ENCODE measurements at places on chromosomes 1 and 21.

DNA sequence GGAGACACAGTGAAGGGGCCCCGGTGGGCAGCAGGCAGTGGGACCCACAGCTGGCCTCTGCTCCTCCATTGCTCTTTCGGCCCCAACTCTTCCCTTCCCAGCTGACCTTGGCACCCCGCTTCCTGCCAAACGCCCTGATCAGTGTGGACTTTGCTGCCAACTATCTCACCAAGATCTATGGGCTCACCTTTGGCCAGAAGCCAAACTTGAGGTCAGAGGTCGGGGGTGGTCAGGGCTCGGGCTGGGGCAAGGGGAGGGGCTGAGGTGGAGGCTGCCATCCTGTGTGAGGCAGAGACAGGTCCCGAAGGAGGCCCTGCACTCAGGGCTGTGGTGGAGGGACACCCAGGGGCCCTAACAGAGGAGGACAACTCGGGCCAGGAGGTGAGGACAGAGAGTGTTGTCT, 13.7 kb downstream of the PODN start:
- DNase-seq, result no peak
- no peak overlapping the region for H3K27ac ChIP-seq
- H3K4me3 ChIP-seq, result no peak overlapping the region
- H3K4me1 ChIP-seq, result no peaks in the 10 kb centered on the region

- H3K4me1 ChIP-seq, result peaks cover 41% of the 10 kb centered on the region
- H3K4me3 ChIP-seq, result peak overlapping the region; percentile 7
- no peaks in the 10 kb centered on the region for H3K36me3 ChIP-seq
- peak overlapping the region; percentile 94 for H3K27ac ChIP-seq
These were observed 40.6 kb downstream of the OPTC start for GRCh38 chr1:203534526-203534925.

- no peak for DNase-seq
- H3K4me3 ChIP-seq, result peak overlapping the region; percentile 84
- H3K36me3 ChIP-seq, result peaks cover 11% of the 10 kb centered on the region
- H3K27ac ChIP-seq, result peak overlapping the region; percentile 95
- H3K27me3 ChIP-seq, result no peaks in the 10 kb centered on the region
These were observed 1.6 kb downstream of the LMO4 start for GRCh38 chr1:87330057-87330884.

DNA sequence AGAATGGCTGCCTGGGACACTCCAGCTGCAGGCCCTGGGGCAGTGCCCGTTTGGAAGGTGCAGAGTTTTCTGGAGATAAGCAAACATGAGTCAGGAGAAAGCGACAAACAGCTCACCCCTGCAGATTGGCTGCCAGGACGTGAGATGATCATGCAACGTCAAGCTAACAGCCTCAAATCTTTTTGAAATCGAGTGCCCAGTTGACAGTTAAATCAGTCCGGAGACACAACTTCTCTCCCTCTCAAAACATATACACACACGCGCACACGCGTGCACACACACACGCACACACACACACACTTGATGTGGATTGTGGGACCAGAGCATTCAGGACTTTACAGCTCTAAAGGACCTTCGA, 49.4 kb downstream of the TENT5C start:
- H3K27ac ChIP-seq, result no peak overlapping the region
- H3K4me1 ChIP-seq, result peaks cover 8% of the 10 kb centered on the region
- H3K27me3 ChIP-seq, result peaks cover 12% of the 10 kb centered on the region
- no peak overlapping the region for H3K4me3 ChIP-seq
- no peaks in the 10 kb centered on the region for H3K36me3 ChIP-seq

DNA sequence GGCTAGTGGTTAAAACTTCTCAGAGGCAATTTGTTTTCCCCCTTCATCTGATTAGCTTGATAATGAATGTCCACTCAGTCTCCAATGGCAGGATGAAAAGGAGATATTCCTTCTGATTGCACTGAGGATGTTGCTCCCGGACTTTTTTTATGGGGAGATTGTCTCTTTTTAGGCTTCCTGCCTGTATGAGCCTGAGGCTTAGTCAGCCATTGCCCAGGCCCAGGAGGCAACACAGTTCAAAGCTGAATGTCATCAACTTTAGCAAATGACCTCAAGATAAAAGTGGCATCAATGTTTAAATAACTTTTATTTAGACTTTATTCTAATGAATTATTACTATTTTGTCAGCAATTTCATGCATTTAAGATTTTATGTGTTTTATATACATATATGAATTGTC, 162.9 kb upstream of the PTBP2 start:
- peaks cover 2% of the 10 kb centered on the region for H3K36me3 ChIP-seq
- DNase-seq, result no peak
- H3K27me3 ChIP-seq, result no peaks in the 10 kb centered on the region
- H3K4me1 ChIP-seq, result peaks cover 18% of the 10 kb centered on the region

DNA sequence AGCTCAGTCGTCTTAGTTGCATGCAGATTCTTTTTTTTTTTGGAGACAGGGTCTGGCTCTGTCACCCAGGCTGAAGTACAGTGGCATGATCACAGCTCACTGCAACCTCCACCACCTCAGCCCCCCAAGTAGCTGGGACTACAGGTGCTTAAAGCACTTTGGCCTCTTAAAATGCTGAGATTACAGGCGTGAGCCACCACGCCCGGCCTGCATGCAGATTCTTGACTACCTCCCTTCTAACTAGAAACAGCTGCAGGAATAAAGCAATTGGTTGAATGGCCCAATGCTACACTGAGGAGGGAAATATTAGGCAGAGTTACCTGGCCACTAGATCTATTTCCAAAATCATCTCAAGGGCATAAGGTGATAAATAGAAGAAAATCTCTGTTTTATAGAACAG, 29.5 kb upstream of the TTC39A start:
- H3K27me3 ChIP-seq, result no peaks in the 10 kb centered on the region
- no peak for DNase-seq
- no peak overlapping the region for H3K27ac ChIP-seq
- H3K4me3 ChIP-seq, result no peak overlapping the region
- H3K4me1 ChIP-seq, result no peaks in the 10 kb centered on the region

- DNase-seq, result peak; percentile 77
- H3K36me3 ChIP-seq, result no peaks in the 10 kb centered on the region
- peaks cover 31% of the 10 kb centered on the region for H3K4me1 ChIP-seq
- H3K27me3 ChIP-seq, result peaks cover 6% of the 10 kb centered on the region
These were observed 4.5 kb downstream of the C1orf232 start for GRCh38 chr1:26164036-26164860.

DNA sequence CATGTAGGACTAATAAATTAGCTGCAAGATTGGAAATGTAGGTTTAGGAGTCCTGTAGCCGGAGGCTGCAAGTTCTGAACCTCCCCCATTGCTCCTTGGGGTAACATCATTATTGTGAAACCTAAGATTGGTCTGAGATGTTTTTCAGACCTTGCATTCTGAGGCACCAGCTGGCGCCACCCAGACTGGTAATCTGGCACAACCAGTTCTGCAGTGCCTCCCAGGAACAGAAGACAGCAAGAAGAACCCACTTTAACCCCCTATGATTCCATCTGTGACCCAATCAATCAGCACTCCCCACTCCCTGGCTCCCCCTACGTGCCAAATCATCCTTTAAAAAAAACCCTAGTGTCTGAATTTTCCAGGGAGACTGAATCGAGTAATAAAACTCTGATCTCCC, 11.6 kb upstream of the DNAJC6 start:
- H3K4me3 ChIP-seq, result no peak overlapping the region
- H3K27me3 ChIP-seq, result no peaks in the 10 kb centered on the region
- DNase-seq, result no peak

DNA sequence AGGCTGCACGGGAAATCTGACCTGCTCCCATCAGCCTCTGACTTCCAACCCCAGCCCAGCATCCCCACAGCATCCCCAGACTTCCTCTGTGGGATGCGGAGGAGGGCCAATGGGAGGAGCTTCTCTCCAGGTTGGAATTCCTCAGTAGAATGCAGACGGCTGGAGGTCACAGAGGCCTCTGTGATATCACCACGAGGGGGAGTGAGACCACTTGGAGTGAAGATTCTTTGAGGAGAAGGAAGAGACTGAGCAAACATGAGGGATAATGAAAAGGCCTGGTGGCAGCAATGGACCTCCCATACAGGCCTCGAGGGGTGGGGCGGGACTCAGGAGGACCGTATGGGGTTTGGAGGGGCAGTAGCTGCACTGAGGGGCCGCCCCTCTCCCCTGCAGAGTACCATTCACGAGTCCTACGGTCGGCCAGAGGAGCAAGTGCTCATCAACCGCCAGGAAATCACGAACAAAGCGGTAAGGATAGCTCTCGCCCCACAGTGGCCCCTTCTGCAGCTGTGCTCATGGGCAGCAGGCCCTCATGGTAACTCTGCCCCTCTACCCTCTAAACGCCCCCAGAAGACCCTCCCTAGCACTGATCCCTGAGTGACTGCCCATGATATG, at the start of gene CATSPER4:
TSS of gene CATSPER4 (plus strand) at position 230 of the 615 bp plus-strand sequence. CDS start at position 256, 26 bp downstream.
- no peak for DNase-seq
- peaks cover 10% of the 10 kb centered on the region for H3K36me3 ChIP-seq
- H3K27ac ChIP-seq, result peak within 1 kb of the TSS; percentile 62
- H3K4me3 ChIP-seq, result no peak within 1 kb of the TSS
- H3K27me3 ChIP-seq, result no peaks in the 10 kb centered on the region

- no peaks in the 10 kb centered on the region for H3K36me3 ChIP-seq
- H3K4me1 ChIP-seq, result peaks cover 20% of the 10 kb centered on the region
- H3K27me3 ChIP-seq, result no peaks in the 10 kb centered on the region
- no peak overlapping the region for H3K27ac ChIP-seq
- H3K4me3 ChIP-seq, result no peak overlapping the region
- DNase-seq, result no peak
These were observed 49.5 kb upstream of the GPR37L1 start for GRCh38 chr1:202073206-202073605.

- no peaks in the 10 kb centered on the region for H3K36me3 ChIP-seq
- no peaks in the 10 kb centered on the region for H3K4me1 ChIP-seq
- H3K27me3 ChIP-seq, result no peaks in the 10 kb centered on the region
- H3K27ac ChIP-seq, result no peak overlapping the region
- H3K4me3 ChIP-seq, result no peak overlapping the region
These were observed 83.2 kb upstream of the DNAH14 start for GRCh38 chr1:224846119-224846907.

All from mesothelial cell of epicardium (in vitro differentiated cells).